ENCODE measurements at places on chromosomes 7 and 10.

DNA sequence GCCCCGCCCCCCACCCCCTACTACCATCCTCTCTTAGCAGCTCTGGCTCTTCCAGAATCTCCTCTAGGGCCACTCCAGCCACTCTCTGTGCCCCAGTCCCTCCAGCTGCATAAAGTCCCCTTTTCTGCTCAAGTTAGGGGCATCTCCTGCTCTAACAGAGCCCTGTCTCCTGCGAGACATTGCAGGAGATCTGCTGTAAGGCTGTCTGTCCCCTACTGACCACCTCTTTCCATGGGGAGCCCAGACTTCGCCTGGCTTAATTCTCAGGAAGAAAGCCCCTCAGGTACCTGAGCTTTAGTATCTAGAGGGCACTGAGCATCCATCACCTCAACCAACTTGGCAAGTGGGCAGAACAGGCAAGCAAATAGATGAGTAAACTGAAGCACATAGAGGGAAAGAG, 200.7 kb upstream of the ZMIZ1 start:
- DNase-seq = no peak

GRCh38 chr7:68192941-68193340, 1196.3 kb downstream of the TYW1 start:
- DNase-seq = no peak

GRCh38 chr10:17049195-17049594, 80.4 kb downstream of the CUBN start:
- DNase-seq = no peak

- no peak for DNase-seq
These were observed 11.1 kb downstream of the ZNF775 start for GRCh38 chr7:150390205-150390604.

DNA sequence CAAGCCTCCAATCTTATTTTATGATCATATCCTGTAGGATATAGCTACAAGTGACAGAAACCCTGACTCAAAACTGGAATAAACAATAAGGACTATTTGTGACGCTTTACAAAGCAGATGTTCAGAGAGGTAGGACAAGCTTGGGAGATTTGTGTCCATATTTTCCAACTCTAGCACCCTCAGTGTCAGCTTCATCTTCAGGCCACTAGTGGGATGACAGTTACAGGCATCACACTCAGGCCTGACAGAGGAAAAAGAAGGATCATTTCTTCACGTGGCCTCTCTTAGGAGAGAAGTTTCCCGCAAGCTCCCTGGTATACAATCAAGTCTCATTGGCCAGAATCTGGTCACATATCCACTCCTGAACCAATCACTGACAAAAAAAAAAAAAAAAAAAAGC, 74.4 kb downstream of the PPP1R3C start:
- no peak for DNase-seq

DNA sequence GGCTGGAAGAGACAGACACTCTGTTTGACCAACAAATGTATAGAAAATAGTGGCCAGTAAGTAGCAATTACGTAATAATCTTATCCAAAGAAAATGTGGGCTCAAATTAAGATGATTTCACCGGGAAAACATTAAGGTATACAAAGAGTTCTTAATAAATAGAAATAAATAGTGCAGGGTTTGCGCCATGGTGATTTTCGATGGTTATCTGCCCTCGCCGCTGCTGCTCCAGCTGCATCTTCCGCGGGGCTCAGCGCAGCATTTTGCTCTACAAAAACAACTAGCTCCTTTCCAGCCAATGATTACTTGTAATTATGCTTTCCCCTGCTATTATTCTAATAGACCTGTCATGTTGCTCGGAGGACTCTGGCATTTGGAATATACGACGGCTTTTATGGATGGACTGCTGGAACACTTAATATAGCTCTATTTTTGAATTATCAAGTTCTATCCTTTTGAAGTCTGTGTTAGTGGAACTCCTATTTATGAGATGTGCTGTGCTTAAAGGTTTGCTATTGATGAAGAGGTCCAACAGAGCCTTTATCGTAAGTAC, 103.8 kb downstream of the BUB3 start:
- no peak for DNase-seq

- no peak for DNase-seq
These were observed 34.9 kb downstream of the CSGALNACT2 start for GRCh38 chr10:43173120-43173519.

DNA sequence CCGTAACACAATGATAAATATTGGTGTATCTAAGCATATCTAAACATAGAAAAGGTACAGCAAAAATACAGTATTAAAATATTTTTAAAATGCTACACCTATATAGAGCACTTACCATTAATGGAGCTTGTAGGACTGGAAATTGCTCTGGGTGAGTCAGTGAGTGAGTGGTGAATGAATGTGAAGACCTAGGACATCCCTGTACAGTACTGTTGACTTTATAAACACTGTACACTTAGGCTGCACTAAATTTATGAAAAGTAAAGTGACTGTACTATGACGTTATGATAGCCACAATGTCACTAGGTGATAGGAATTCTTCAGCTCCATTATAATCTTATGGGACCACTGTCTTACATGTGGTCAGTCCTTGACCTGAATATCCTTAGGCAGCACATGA, 147.0 kb downstream of the GLI3 start:
- no peak for DNase-seq

DNA sequence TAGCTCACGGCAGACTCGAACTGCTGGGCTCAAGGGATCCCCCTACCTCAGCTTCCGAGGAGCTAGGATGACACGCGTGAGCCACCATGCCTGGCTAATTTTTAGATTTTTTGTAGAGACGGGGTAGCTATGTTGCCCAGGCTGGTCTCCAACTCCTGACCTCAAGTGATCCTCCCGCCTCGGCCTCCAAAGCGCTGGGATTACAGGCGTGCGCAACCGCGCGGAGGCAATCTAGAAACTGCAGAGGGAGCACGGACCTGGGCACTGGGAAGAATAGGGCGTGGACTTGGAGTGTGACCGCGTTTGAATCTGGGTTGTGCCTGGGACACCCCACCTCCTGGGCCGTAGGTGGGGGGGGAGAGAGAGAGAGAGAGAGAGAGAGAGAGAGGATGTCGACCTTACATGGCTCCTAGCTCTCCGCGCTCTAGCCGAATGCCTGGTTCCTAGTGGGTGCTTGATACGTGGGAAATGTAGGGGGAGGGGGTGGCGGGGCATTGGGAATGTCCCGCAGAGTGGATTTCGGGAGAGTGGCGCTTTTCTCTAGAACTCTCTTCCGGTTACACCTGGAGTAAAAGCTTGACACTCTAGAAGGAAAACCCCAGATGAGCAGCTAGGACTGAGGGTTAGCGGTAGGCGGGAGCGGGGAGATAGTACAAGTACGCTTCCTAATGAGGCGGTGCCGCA, 1.2 kb upstream of the MAP3K8 start:
- DNase-seq = no peak

DNA sequence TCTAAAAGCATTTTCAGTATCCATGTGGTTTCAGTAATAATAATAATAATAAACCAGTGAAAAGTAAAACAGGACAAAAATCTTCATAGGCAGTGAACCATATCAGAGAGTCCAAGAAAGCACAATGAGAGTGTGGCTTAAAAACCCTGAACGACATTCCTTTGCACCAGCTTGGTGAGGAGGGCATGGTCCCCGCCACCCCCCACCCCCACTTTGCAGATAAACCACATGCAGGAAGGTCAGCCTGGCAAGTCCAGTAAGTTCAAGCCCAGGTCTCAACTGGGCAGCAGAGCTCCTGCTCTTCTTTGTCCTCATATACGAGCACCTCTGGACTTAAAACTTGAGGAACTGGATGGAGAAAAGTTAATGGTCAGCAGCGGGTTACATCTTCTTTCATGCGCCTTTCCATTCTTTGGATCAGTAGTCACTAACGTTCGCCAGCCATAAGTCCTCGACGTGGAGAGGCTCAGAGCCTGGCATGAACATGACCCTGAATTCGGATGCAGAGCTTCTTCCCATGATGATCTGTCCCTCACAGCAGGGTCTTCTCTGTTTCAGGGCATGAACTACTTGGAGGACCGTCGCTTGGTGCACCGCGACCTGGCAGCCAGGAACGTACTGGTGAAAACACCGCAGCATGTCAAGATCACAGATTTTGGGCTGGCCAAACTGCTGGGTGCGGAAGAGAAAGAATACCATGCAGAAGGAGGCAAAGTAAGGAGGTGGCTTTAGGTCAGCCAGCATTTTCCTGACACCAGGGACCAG, 172.5 kb downstream of the EGFR start:
- no peak for DNase-seq

DNA sequence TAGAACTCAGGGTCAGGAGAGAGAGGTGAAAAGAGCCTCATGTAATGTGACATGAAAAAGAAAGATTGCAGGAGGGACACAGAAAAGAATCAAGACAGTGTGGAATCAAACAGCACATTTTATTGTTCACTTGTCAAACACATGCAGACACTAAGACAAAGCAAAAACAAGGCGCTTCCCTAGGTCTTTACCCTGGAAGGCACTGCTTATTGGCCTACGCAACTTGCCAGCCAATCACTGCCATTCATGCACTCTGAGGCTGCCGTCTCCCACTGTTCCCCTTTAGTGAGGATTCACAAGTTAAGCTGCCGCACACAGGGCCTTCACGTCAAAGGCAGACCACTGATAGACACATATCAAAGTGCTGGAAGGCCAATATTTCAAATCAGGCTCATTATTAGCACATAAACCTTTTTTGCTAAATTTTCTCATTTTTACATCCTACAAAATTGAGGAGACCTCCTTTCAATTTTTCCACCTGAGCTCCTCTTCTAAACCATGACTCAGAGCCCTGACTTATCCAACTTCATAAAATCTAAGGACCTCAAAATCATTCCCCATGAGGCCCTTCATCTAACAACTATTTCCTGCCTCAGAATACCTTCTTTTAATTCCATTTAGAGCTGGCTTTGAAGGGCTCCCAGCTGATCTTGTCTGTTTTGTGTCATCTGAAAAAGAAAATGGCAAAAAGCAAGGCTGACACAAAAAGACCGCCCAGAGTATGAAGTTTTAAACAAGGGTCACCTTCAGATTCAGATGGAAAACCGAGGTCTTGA, 149.4 kb downstream of the CHCHD3 start:
- DNase-seq = no peak

DNA sequence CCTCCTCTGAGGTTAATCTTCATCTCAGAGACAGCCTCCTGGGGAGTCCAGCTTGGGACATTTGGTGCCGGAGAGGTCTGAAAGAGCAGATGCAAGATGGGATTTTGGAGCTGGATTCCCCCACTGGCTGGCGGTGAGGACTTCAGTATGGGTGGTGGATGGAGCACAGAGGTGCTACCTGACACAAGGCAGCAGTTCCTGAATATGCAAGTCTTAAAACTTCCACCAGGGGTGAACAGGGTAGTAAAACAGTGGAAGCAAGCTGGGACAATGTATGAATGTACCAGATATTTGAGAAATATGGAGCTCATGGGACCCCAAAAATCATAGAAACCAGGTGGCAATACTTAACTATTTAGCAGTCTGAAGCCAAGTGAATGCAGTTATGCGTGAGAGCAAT, 4.8 kb upstream of the TAF3 start:
- no peak for DNase-seq

DNA sequence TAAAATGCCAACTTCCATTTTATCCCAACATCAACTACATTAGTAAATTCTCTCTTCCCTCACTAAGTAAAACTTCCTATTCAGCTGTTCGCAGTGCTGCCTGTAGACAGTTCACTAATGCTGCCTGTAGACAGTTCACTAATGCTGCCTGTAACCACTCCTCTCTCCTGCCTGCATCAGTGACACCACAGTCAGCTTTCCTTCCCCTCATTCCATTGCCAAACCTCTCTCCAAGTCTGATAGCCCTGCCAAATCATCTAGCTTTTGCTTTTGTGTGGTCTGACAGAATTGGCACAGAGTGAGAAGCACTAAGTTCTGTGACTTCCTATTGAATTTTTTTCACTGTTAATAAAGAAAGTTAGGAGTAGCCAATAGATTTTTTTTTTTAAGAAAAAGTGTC, 43.0 kb upstream of the MACC1 start:
- DNase-seq = no peak

DNA sequence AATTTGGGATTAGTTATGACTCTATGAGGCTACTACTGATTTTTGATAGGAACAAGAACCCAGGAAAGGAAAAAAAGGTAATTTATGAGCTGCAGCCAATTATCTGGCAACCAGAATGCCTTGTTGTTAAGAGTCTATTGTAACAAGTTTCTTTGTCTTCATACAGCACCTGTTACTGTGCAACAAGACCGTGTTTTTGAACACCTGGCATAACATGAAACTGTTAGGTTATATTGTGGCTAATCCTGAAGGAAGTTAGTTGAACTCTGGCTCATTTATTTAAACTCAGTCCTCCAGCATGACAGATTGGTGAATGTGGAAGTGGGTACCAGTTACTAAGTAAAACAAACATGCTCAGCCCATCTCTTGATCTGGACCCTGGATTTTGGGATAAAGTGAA, 33.0 kb downstream of the RALA start:
- DNase-seq = no peak

DNA sequence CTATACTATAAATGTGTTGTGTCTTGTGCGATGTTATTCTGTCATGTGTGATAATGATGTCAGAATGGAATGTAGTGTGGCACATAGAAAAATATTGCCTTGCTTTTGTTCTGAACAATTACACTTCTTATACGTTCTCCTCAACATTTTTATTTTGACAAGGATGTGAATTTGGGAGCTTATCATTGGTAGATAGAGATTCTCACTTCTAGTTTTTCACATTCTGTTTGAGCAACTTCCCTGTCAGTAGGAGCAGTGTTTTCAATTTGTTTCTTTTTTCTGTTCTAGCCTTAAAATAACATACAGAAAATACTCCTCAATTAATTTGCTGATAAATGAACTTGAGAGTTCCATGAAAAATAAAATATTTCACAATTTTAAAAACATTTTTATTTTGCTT, 17.6 kb downstream of the SUN3 start:
- no peak for DNase-seq

- DNase-seq = no peak
These were observed 84.0 kb upstream of the C1GALT1 start for GRCh38 chr7:7098280-7098818.

- DNase-seq = no peak
These were observed 124.3 kb downstream of the GPAM start for GRCh38 chr10:112059220-112059619.

GRCh38 chr7:79820387-79820786, 314.2 kb upstream of the GNAI1 start:
- DNase-seq = no peak

DNA sequence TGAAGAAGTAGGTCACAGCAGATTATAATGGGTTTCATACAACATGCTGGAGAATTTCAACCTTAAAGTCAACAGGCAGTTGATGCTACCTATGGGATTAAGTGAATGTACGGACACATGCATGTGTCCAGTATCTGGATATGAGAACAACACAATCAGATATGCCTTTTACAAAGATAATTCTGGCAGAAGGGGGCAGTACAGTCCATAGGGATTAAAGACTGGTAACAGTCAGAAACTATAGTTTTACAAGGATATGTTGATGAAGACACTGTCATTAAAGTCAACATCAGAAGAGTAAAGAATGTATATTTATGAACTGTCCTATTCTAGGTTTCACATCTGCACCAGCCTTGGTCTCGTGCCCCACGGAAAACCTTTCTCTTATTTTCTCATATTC, 41.5 kb downstream of the ANKMY2 start:
- DNase-seq = no peak

GRCh38 chr10:36676321-36676720, 449.1 kb upstream of the ANKRD30A start:
- no peak for DNase-seq

All from stimulated activated CD4-positive, alpha-beta T cell treated with anti-CD3 and anti-CD28 coated beads, Interleukin-4, amount 100 ng/mL, for 4 hours (primary cell).